ENCODE measurements at places on chromosomes 4 and X.

GRCh38 chr4:2850966-2851798, 7.5 kb downstream of the ADD1 start:
- no peak for DNase-seq

DNA sequence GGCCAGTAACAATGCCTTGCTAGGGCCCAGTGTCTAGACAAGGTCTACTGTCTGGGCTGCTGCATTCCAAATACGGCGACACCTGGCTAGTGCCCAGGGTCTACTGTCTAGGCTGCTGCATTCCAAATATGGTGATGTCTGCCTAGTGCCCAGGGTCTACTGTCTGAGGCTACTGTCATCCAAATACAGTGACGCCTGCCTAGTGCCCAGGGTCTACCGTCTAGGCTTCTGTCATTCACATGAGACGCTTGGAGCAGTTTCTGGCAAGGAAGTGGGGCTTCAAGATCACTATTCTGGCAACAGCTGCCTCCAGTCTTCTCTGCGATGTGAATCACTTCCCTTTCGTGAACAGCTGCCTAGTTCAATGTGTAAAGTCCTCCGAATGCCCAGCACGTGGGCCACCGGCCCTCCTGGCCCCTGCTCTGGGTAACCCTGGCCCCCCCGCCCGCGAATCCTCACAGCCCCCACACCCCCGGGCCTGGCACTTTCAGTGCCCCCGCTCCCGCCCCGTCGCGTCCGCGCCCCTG, 12.7 kb downstream of the ACOX3 start:
- DNase-seq: no peak

DNA sequence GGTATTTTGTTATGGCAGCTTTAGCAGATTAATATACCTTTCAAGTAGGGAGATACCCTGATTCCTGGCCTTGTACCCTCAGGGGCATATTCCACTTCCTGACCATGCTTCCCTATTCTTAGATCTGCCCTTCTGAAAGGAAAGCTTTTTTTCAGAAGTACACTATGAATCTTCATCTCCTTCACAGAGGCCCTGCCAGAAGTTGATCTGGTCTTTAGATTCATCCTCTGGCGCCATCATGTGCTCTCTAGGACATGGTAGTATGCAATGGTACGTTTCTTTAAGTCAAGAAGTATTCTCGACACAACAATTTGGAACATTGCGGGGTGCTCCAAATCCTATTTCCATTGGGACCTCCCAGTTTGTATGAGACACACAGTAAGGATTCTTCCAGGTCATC, 39.6 kb upstream of the DIPK2B start:
- no peak for DNase-seq

DNA sequence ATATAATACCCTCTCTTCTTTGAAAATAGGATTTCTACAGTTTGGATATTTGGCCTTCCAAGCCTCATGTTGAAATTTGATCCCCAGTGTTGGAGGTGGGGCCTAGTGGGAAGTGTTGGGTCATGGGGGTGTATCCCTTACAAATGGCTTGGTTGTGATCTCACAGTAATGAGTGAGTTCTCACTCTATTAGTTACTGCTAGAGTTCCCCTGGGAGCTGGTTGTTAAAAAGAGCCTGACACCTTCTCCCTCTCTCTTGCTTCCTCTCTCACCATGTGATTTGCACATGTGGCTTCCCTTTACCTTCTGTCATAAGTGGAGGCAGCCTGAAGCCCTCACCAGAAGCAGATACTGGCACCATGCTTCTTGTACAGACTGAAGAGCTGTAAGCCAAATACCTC, 73.9 kb downstream of the HDAC8 start:
- no peak for DNase-seq

- DNase-seq: no peak
Measured at GRCh38 chr4:184812651-184813181, 13.1 kb downstream of the ACSL1 start.

- DNase-seq: no peak
Measured at GRCh38 chr4:59571805-59572430, 1628.2 kb upstream of the ADGRL3 start.

DNA sequence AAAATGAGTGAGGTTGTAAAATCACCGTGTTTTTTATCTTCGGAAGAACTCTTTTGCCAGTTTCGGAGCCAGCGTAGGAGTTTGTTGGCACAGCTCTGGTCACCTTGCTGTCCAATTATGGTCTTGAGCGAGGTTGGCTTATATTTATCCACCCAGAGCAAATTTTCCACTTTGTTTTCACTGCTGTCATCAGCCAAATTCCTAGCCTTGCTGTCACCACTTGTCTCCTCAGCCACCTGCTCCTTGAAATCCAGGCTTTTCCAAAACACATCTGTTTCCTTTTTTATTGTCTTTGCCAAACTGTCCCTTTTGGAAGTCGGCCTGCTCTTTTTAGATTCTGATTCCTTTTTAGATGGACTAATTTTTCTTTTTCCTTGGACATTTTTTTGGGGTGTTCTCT, 57.6 kb downstream of the RFC1 start:
- no peak for DNase-seq

DNA sequence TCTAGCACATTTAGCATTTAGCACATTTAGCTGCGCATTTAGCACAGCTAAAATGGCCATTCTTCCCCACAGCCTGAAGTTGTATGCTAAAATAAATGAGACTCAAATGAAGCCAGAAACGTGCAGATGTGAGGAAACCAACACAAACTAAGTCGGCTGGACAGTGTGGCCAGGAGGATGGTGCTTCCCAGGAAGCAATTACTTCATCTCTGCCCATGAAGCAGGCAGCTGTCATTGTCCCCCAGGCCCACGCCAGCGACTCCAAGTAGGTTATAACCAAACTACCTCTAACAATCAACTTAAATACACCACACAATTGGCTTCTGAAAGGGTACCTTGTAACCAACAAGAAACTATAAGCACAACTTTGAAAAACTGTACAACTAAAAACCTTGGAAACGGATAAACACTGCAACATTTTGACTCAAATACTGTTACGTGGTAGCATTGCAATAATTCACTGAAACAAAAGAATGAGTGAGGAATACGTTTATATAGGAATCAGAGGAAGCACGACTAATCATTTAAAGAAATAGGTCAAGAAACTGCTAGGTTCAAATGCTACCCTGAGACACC, 39.2 kb downstream of the AFAP1 start:
- no peak for DNase-seq

GRCh38 chr4:69742596-69742995, 17.8 kb downstream of the SULT1B1 start:
- no peak for DNase-seq

DNA sequence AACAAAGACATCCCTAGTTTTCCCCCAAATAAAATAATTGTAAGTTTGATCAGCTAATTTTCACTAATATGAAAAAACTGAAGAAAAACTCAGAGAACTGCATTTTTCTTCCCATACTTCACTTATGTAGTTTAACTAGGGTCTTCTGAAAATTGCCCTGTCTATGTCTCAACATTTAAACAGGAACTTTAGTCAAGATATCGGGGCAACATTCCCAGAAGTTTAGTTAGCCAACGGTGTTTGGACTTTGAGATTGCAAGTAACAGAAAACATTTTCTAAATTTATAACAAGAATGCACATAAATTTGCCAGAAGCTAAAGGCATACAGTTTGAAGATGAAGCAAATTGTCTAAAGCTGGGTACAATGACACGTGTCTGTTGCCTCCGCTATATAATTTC, 201.1 kb downstream of the ARAP2 start:
- DNase-seq: no peak

GRCh38 chr4:176709417-176709816, 83.3 kb downstream of the VEGFC start:
- DNase-seq: no peak

- DNase-seq: peak; percentile 90
Measured at GRCh38 chrX:46446727-46447378, 98.4 kb downstream of the ZNF674 start.

GRCh38 chrX:50103866-50104566, 96.8 kb downstream of the AKAP4 start:
- no peak for DNase-seq

GRCh38 chr4:85632981-85633380, 158.0 kb downstream of the ARHGAP24 start:
- DNase-seq: no peak

GRCh38 chr4:38979081-38979480, 53.1 kb downstream of the TMEM156 start:
- DNase-seq: no peak

- DNase-seq: no peak
Measured at GRCh38 chr4:54224996-54225597, 4.0 kb upstream of the PDGFRA start.

DNA sequence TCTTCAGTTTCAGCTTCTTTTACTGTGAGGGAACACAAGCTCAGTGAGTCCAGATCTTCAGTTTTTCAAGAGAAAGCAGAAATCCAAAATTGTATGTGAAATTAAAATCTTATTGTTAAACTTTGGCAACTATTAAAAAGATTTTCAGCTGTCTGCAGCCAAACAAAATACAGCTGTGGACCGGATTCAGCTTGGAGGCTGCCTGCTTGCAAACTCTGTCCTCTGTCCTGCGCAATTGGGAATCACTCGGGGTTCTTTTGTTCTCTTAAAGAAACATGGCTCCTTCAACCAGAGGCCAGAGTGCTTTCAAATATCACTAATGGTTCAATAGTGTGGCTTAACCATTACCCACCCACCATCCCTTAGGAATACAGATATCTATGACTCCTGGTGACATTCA, 201.2 kb downstream of the CHIC2 start:
- no peak for DNase-seq

DNA sequence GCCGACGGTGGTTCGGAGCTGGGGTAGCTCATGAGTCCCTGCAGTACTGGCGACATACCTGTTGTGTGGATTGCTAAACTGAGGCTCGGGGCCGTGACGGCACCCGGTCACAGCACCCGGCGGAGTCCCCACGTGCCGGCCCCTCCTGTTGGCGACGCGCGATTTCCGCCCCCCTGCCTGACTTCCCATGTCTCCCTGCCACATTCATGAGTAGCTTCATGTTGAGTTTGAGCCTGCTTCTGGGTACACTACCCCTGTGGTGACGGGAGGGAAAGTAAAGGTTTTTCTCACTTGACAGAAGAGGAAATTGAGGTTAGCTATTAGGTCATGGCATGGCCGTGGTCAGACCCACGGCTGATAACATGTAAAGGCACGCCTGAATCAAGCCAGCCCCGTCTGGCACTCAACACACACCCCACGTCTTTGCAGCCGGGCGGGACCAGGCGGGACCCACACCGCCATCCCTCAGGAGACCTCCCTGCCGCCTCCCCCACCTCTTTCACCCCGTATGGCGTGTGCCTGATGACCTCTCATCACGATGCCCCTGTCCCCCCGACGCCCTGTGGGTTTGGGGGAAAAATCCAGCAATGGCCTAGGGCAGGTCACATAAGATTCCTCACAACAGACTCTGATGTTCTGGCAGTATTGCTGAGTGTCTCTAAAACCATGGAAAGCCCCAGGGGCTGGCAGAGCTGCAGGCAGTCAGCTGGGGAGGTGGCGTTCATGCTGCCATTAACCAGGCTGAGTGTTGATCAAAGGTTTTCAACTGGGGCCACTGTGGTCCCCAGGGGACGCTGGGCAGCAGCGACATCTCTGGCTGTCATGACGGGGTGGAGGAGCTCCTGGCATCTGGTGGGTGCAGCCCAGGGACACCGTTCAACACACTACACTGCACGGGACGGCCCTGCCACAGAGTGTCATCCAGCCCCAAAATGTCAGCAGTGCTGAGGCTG, 29.2 kb downstream of the P2RY8 start:
- peak; percentile 68 for DNase-seq

GRCh38 chr4:160414496-160414895, 1311.6 kb downstream of the RAPGEF2 start:
- no peak for DNase-seq

DNA sequence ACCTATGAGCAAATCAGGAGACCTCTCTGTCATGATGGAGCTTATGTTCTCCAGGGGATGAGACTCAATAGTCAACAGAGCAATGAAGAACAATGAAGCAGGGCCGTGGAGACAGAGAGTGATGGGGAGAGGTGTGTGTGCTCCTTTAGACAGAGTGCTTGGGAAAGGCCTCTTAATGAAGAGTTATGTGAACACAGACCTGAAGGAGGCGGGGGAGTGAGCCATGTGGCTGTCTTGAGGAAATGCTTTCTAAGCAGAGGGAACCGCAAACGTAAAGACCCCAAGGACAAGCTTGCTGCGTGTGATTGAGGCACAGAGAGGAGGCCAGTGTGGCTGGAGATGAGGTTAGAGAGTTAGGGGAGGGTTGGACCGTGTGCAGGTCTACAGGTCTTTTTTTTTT, 53.1 kb downstream of the CHRNA9 start:
- no peak for DNase-seq

- DNase-seq: no peak
Measured at GRCh38 chr4:28341784-28342183, 1481.1 kb downstream of the STIM2 start.

DNA sequence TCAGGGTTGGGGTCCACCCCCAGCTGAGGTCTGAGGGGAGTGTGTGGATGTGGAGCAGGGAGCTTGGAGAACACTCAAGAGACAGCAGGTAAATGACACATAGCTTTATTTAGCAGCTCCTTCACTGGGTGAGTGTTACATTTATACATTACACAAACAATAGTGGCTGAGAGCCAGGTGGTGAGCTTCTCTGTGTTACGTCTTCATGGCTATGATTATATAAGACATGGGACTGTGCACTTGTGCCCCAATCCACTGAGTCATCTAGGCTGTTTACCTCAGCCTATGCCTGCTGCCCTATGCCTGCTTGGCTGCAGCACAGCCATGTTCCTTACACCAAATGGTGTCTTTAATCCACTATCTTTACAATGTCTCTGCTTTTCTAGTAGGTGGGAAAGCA, 459.6 kb downstream of the AFF2 start:
- no peak for DNase-seq

DNA sequence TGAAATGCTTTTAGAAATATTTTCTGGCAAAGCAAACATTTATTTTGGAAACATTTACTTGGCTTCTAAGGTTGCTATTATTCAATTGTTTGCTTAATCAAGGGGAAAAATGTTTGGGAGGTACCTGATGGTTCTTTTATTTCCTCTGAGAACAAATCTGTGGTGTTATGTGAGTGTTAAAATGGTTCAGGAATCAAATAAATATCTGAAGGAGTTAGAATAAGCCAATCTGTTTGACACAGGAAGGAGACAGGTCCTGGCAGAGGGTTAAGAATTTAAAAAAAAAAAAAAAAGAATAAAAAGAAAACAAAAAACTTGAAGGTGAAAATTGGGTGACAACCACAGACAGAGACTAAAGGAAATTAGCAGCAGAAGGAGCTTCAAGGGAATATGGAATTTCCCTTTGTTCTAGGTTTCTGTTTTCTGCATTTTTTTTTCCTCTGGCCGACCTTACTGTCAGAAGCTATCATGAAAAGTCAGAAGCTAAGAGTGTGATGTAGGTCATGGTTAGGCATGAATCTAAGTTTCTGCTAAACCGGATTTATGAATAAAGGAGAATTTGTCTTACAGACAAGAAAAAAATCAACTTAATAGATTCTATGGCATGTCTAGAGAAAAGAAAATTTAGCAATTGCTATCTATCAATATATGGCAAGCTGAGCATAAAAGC, 78.6 kb upstream of the PNPLA4 start:
- DNase-seq: no peak

All from CD4-positive, alpha-beta T cell treated with Interferon gamma for 1 hour (primary cell).